ENCODE measurements at places on chromosomes 7 and 10.

DNA sequence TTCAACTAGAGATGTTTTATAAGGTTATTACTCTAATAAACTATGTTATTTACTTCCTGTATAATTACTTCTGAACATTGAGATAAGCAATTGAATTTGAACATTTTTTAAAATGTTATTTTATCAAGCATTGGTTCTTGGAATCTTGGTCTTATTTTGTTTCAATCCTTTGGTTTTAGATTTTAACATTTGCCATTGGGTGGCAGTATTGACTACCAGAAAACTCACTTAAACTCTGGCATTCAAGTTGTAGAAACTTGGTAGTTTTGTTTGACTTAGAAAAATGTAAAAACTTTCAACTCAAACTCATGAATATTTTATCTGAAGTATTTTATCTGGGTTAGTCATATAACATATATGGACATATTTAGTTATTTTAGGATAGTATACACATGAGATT, 48.1 kb downstream of the ATRNL1 start:
- no peak for DNase-seq

DNA sequence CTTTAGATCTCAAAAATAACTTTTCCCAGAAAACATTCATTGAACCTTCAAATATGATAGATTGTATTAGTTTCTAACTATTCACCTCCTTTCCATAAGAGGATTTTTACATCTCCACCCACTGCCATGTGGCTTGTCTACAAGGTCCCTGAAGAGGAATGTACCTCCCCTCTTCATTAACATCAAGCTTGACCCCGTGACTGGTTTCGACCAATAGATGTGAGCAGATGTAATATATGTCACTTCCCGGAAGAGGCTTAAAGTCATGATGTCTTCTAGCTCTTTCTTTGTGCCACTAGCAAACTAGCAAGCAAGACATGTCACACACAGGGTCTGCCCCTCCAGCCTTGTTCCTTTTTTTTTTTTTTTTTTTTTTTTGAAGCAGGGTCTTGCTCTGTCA, 6.9 kb downstream of the BAZ1B start:
- DNase-seq, result no peak

GRCh38 chr10:24651923-24652322, 71.8 kb downstream of the ARHGAP21 start:
- no peak for DNase-seq

DNA sequence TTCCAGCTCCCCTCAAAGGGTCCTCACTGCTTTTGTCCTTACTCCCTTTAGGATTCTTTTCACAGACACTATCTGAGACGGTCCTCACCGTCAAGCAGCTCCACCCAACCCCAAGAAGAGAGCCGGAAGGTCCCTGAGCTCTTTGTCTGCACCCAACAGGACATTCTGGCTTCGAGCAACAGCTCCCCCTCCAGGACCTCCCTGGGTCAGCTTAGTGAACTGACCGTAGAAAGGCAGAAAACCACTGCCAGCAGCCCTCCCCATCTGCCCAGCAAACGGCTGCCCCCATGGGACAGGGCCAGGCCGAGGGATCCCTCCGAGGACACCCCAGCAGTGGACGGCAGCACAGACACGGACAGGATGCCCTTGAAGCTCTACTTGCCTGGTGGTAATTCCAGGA, 19.9 kb downstream of the MINDY4 start:
- DNase-seq, result no peak

DNA sequence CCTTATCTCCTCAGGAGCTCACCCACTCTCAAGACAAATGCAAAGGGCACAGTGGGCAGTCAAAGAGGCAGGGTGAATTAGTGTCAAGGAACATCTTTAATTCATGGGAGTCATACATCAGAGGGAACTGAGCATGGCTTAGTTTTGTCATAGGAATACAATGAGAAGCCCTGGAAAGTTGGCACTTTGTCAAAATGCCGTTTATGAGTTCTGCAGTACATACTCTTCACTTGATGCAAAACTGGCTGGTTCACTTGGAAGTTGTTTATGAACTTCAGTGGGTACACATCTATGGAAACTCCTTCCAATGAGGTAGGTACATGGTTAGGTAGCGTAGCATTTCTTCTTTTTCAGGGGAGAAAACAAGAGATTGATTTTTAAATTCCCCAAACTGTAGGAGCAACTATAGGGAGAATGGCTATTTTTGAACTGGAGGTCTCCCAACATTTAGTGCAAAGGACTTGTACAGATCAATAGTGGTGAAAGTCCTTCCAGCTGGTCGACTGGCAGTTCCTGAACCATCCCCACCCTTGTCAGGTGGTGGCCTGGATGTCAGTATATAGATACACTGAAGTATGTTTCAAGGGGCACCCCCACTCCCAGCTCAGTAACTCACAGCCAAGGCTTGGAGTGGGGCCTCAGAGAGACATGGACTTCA, 580.5 kb downstream of the REEP3 start:
- DNase-seq, result no peak

- DNase-seq, result no peak
These were observed 19.4 kb downstream of the LAT2 start for GRCh38 chr7:74228951-74229900.

DNA sequence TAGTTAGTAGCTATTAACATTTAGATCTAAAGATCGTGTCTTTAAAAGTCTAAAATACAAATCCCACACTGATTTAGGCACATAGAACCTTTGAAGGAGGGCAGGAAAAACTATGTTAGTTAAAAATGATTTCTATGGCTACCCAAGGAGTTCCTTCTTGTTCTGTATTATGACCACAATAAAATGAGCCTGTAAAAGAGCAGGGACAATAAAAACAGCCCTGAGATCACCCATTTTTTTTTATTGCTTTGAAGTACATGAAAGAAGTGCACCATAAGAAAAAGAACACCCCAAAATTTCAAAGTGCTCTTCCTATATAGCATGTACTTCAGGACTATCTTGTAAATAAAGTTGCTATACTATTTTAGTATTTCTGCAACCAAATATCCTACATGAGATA, 29.8 kb downstream of the RTKN2 start:
- no peak for DNase-seq

- no peak for DNase-seq
These were observed 57.1 kb downstream of the FIGNL1 start for GRCh38 chr7:50393076-50393475.

DNA sequence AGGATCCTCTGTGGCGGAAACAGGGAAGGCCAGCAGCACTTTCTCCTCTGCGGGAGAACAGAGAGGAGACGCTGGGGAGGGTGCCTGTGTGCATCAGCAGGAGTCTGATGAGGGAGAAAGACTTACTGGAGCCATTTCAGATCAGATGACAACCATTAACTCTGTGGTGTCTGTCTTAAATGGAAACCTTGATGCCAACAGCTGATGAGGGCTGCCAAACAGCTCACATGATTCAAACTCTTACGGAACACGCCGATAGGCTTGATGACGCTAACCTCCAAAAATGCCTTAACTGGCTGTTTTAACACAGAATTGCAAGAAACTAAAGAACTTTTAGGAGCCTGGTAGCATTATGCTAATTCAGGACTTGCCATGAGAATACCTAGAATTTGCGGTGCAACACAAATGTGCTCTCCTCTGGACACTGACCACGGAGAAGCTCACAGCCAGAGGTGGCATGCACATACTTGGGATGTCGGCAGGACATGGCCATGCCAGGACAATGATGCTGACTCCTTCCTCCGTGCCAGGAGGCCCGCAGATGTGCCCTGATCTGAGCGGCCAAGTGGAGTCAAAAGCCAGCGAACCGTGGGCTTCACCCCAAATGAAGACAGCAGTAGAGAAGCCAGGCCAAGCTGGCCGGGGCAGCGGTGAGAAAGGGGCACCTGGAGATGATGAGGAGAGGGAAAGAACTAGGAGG, 154.9 kb downstream of the ZMYND11 start:
- DNase-seq, result no peak

DNA sequence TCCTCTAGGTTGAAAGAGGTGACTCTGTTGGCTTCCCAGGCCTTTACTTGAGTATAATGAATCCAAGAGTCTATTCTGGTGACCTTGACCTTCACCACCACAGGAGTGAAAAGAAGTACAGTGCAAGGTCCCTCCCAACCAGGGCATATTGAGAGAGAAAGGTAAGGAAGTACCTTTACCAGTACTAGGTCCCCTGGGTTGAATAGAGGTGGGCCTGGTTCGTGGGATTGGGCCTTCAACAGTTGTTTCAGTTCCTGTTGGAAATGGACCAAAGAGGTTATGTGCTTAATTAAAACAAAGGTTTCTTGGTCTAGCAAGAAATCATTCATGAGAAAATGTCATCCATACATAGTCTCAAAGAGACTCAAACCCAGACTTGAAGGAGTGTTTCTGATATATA, 6.4 kb upstream of the SFTPA1 start:
- DNase-seq, result no peak

GRCh38 chr10:104233817-104234216, 1.7 kb upstream of the CFAP43 start:
- no peak for DNase-seq

DNA sequence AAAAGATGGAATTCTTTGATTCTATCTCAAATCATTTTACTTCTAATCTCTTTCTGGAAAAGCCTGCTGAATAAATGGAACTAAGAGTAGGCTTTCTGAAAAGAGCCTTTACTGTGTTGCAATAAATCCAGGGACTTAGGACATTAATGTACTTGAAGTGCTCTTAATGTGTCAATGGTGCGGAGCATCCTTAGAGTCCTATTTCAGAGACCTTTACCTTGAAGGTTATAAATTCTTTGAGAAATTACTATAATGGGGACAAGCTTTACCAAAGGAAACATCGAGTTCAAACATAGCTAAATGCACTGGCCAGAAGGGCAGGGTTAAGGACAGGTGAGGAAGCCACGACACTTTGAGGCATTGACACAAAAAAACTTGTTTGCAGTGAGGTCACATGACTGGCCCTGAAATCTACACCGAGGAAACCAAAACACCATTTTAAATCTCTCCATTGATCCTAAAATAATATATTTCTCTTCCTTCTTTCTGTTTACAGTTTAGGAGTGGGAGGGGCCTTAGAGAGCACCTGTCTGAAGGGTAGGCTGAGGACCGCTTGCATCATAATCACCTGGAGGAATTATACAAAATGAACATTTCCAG, 48.1 kb upstream of the EXOC6 start:
- no peak for DNase-seq

DNA sequence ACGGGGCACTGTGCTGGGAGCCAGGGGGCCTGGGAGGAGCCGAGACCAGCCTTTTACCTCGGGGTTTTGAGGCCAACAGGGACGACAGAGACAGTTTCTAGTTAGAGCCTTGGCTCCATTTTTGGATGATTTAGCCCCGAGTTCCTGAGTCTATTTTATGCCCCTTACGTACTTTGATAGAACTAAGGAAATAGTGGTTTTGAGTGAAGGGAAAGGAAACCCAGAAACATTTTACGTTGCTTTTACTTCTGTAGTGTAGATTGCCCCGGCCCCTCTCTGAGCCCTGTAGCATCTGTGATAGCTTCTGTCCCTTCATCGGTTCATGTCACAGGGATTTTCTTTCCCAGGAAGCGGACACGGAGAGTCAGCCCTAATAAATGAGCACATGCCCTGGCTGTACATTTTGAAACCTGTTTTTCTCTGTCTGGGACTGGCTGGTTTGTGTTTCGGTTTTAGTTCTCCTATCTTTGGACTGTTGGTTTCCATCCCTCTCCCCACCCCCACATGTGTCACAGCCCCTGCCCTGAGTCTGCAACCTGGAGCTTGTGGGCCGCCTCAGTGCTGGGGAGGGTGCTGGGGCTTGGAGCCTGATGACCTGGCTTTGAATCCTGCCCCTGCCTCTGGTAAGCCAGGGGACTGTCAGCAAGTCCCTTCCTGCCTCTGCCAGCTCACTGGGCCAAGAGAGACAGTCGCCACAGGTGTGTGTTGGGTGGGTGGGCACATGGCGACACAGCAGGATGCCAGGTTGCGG, 6.9 kb upstream of the ORAI2 start:
- DNase-seq, result no peak

GRCh38 chr10:68330852-68331454, 911 bp upstream of the HNRNPH3 start:
- DNase-seq, result peak; percentile 40

DNA sequence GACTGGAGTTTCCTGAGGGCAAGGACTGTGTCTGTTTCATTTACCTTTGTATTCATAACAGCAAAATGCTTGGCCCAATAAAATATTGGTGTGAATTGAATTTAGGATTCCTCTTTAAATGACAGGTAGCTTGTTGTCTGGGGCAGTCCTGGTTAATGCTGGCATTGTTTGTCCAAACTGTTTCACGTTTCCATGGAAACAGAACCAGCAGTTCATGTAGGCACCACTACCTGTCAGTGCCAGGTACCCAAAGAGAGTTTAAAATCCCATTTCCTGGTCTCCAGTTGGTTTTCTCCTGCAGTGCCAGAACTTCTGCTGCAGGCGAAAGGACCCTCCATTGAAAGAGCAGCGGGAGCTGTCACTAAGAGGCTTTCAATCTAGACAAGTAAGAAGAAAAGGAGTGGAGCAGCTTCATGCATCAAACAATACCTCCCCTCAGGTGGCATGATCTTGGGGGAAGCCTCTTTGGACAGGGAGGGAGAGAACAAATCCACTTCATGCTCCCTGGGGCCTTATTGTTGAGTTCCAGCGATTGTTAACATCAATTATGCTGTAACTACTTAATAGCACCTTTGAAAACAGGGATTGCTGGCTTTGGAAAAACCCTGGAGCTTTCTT, 109.6 kb downstream of the KIF20B start:
- no peak for DNase-seq

DNA sequence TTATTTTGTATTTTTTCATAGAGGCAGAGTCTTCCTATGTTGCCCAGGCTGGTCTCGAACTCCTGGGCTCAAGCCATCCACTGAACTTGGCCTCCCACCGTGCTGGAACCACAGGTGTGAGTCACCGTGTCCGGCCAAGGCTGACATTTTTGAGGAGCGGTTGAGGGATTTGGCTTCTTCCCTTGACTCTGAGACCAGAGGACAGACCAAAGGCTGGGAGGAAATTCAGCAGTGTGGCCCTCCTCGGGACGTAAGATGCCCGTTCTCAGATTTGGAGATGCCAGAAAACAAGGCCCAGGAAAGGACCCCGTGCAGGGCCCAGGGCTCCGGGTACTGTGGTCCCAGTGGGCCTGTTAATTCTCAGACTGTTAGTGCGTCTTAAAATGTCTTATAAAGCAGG, 146.2 kb downstream of the WDR37 start:
- no peak for DNase-seq
